ENCODE measurements at places on chromosomes 4 and X. TPM values are rescaled to one million over a fixed set of nuclear protein-coding genes. Genes with fewer than 3 reads are reported as not detected.

CFAP97 gene
- 28.8 TPM for total RNA-seq

SASH3 gene
- not detected for total RNA-seq

SERPINA7 gene
- total RNA-seq = not detected

GRCh38 chr4:92112805-92113204 lies 191.0 kb upstream of the GRID2 start:
- H3K4me1 ChIP-seq = no peaks in the 10 kb centered on the region

- DNase-seq = peak; percentile 61
- H3K27ac ChIP-seq = peak overlapping the region; percentile 89
- H3K4me3 ChIP-seq = no peak overlapping the region
- H3K4me1 ChIP-seq = peaks cover 31% of the 10 kb centered on the region
- no peaks in the 10 kb centered on the region for H3K27me3 ChIP-seq
- no peaks in the 10 kb centered on the region for H3K36me3 ChIP-seq
Observed at GRCh38 chr4:76658231-76659102, 223.4 kb downstream of the SHROOM3 start.

GRCh38 chr4:98314791-98315565 lies 53.8 kb downstream of the RAP1GDS1 start:
- H3K27me3 ChIP-seq = no peaks in the 10 kb centered on the region
- no peaks in the 10 kb centered on the region for H3K4me1 ChIP-seq
- no peak overlapping the region for H3K27ac ChIP-seq
- DNase-seq = no peak
- peaks cover 2% of the 10 kb centered on the region for H3K36me3 ChIP-seq

DNA sequence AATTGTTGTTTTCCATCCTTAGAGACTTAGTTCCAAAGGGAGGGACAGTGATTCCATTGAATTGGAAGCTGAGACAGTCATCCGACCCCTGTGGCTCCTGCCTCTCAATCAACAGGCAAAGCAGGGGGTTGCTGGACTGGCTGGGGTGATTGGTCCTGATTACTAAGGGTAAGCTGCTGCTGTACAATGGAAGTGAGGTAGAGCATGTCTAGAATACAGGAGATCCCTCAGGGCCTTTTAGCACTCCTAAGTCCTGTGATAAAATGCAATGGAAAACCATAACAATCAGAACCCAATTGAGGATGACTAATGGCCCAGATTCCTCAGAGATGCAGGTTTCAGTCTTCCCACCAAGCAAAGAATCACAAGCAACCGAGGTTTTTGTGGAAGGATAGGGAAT lies 127.6 kb downstream of the AASDH start:
- no peak for DNase-seq
- H3K4me3 ChIP-seq = no peak overlapping the region
- no peaks in the 10 kb centered on the region for H3K27me3 ChIP-seq
- no peak overlapping the region for H3K27ac ChIP-seq
- H3K36me3 ChIP-seq = no peaks in the 10 kb centered on the region
- H3K4me1 ChIP-seq = no peaks in the 10 kb centered on the region

GRCh38 chr4:101299021-101299420 lies 48.3 kb downstream of the PPP3CA start:
- no peak overlapping the region for H3K4me3 ChIP-seq
- no peaks in the 10 kb centered on the region for H3K36me3 ChIP-seq
- no peaks in the 10 kb centered on the region for H3K27me3 ChIP-seq
- no peak overlapping the region for H3K27ac ChIP-seq
- no peaks in the 10 kb centered on the region for H3K4me1 ChIP-seq
- DNase-seq = no peak

- no peak for DNase-seq
- H3K27ac ChIP-seq = no peak overlapping the region
- no peak overlapping the region for H3K4me3 ChIP-seq
- no peaks in the 10 kb centered on the region for H3K36me3 ChIP-seq
- H3K27me3 ChIP-seq = no peaks in the 10 kb centered on the region
Observed at GRCh38 chr4:181756451-181757095, 486.6 kb upstream of the TENM3 start.

GRCh38 chr4:159344877-159345276 lies 242.0 kb downstream of the RAPGEF2 start:
- H3K27me3 ChIP-seq = no peaks in the 10 kb centered on the region
- H3K4me1 ChIP-seq = no peaks in the 10 kb centered on the region
- no peak overlapping the region for H3K27ac ChIP-seq
- H3K4me3 ChIP-seq = no peak overlapping the region
